Activated T-cell treated with anti-CD3 and anti-CD28 coated beads, Interleukin-2, amount 50 U/mL, for 24 hours (primary cell): ENCODE measurements at places on chromosomes 12 and 14.
A peak's percentile ranks its signal among the peaks of the same experiment; 100 is the strongest.

DNA sequence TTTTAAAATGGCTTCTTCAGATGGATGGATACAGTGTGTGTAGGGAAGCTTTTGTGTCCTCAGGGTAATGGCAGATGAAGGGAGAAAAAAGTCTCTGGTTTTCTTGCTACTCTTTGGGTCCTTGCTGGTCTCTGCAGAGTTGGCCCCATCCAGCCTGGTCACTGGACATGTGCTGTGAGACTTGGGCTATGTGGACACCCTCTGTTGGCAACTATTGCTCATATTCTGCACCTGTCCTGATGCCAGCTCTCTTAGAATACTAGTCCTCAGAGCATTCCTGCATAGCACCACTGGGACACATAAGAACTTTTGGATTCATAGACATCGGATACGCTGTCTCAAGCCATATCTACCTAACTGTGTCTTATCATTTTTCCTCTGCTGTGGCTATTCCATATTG lies 20.0 kb downstream of the NAV3 start:
- DNase-seq, result no peak

DNA sequence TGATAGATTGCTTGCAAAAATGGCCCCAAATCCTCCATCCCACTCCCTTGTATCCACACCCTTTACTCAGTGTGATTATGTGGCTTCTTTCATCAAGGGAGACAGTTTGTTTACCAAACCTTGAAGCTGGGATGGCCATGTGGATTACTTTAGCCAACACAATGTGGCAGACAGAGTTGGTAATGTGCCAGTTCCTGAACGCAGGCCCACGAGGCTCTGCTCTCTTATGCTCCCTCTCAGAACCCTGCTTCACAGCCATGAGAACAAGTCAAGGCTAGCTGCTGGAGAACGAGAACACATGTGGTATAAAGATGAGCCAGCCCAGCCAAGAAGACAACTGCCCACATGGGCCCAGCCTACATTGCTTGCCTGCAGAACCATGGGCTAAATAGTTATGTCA lies 162.3 kb downstream of the NDUFA12 start:
- no peak for DNase-seq

DNA sequence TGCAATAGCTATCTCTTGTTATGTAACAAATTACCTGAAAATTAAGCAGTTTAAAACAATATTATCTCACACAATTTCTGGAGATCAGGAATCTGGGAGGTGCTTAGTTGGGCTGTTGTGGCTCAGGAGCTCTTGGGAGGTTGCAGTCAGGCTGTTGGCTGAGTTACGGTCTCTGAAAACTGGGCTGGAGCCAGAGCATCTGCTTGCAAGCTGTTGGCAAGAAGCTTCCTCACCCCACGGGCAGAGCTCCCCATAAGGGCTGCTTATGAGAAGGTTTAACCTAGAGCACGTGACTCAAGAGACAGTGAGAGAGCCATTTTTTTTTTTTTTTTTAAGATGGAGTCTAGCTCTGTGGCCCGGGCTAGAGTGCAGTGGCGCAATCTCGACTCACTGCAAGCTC lies 346.8 kb downstream of the ATP23 start:
- no peak for DNase-seq

GRCh38 chr14:31926123-31926522 lies 151.0 kb upstream of the ARHGAP5 start:
- no peak for DNase-seq

- no peak for DNase-seq
These were observed 9.4 kb downstream of the ANKRD9 start for GRCh38 chr14:102500158-102500662.

- DNase-seq, result no peak
These were observed 15.1 kb upstream of the NEK9 start for GRCh38 chr14:75141967-75142366.

GRCh38 chr12:130460611-130461446 lies 123.1 kb downstream of the PIWIL1 start:
- DNase-seq, result no peak

GRCh38 chr12:69994724-69995173 lies 169.7 kb downstream of the MYRFL start:
- no peak for DNase-seq

- peak; percentile 81 for DNase-seq
These were observed at the start of gene REC8 for GRCh38 chr14:24171422-24172260. REC8 (plus strand) TSS chr14:24172080; CDS start chr14:24172553, 473 bp downstream.

GRCh38 chr12:73973486-73973885 lies 564.1 kb upstream of the ATXN7L3B start:
- DNase-seq, result no peak

DNA sequence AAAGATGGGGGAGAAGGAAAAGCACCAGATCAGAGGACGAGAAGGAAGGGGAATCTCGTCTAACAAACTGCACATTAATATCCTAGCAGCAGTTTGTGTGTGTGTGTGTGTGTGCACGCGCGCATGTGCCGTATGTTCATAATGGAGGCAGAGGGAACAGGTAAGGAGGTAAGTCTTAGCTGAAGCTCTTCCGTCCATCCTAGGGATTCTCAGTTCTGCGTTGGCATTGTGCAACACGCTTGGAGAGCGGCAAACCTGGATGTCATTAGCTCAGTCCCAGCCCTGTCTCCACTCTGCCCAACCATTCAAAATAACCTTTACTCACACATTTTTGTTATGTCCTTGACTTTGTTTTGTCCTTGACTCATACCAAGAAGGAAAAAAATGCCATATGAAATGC lies 1.6 kb upstream of the C1R start:
- DNase-seq, result no peak

DNA sequence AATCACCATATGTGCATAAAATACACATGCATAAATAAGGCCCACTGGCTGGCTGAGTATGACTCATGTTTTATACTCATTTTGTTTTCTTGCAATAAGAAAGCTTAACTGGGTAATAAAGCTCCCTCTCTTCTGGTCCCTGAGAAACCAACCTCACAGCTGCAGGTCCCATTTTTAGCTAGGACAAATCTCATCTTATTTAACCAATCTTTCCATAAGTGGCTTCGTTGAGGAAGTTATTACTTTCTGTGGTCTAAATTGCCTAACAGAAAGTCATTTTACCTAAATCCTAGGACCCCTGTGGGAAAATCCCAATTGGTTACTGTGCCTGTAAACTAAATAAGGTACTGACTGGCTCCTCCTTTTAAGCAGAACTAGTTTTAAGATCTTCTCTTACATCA lies 232.8 kb upstream of the FBXO33 start:
- DNase-seq, result no peak

- DNase-seq, result no peak
These were observed 806 bp downstream of the LTBR start for GRCh38 chr12:6384499-6385436.

DNA sequence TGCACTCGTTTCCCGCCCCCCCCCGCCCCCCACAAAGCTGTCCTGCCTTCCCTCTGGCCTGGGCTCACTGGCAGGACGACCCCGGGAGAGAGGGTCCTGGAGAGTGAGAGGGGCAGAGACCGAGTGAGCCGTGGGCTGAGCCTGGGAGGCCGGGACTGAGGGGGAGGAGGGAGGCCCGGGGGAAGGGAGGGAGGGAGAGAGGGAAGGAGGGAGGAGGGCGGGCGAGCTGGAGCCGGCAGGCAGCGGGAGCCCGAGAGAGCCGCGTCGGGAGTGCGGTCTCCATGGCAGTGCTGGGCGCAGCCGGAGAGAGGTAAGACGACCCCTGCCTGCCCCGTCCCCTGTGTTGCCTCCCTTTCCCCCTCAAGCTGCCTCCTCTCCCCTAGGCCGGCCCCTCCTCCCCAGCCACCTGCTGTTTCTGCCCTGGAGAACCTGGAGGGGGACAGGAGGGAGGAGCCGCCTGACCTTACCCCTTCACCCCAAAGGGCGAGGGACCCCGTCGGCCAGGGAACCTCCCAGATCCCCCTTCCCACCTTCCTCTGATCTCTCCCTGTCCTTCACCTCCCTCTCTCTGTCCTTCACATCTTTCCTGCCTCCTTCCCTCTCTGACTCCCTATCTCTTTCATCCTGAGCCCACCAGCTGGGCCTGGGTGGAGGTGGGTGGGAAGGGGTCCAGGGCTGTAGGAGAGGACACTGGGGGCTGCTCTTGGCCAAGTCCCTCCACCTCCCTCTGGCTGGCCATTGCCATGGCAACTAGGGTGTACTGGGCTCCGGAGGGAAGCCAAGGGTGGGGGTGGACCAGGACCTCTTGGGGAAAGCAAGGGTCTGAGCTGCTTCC lies at the start of gene GPR162:
Gene GPR162, plus strand, starts transcription at position 231 of the 835 bp plus-strand sequence. CDS start 2,078 bp downstream, outside the sequence.
- no peak for DNase-seq

DNA sequence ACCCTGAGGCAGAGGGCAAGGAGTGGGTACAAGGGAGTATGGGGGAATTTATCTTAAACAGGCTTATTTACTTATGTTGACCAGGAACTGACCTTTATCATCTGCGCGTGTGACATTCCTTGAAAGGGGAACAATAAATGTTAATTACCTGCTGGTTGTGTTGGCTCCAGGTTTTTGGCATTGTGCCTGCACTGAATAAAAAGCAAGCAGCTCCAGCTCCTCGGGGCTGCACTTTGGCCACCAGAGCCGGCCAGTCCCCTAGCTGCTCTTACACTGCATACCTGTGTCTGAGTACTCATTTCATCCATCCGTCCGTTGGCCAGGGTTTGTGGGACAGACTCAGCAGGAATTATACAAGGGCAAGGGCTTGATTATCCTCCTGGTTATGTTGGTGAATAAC lies 68.8 kb upstream of the GTF2A1 start:
- no peak for DNase-seq

GRCh38 chr12:70032076-70032475 lies 207.0 kb downstream of the MYRFL start:
- DNase-seq, result no peak

GRCh38 chr12:117643971-117644370 lies 282.5 kb upstream of the NOS1 start:
- DNase-seq, result no peak

- DNase-seq, result no peak
These were observed 40.6 kb downstream of the PPP1R13B start for GRCh38 chr14:103806805-103807204.

DNA sequence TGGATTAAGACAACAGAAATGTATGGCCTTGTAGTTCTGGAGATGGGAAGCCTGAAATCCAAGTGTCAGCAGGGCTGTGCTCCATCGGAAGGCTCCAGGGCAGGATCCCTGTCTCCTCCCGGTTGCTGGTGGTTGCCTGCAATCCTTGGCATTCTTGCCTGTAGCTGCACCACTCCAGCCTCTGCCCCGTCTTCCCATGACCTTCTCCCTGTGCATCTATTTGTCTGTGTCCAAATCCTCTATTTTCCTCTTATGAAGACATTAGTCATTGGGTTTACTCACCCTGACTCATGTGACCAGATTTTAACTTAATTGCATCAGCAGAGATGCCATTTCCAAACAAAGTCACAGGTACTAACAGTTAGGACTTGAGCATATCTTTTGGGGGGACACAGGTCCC lies 15.1 kb downstream of the TUNAR start:
- no peak for DNase-seq

DNA sequence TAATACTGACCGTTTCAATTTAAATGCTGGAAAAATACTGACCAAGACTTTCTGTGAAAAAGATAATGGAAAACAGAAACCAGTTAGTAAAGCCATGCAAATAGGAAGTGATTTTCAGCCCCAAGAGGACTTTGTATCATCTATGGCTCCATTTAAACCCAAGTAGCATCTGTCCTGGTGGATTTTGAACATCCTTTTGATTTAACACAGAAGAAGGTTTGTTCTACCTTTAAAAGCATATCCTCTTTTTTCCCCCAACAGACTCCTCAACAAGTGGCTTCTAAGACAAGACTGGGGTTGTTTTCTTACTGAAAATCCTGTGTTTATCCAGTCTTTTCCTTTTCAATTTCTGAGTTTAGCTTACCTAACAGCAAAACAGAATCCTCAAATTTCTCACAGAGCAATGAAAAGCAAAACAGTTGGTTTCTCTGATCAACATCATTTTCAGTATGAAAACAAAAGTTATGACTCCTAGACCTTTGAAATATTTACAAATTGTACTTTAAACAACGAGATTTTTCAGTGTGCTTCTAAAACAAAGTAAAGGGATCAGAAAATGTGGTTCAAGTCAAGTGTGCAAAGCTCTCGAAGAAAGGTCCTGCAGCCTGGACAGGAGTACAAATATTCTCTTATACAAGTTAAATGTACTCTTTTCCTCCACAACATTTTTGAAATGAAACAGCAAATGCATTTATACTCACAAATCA lies 2.9 kb downstream of the PHLDA1 start:
- DNase-seq, result no peak

GRCh38 chr12:78651755-78652154 lies 212.8 kb upstream of the SYT1 start:
- DNase-seq, result no peak

DNA sequence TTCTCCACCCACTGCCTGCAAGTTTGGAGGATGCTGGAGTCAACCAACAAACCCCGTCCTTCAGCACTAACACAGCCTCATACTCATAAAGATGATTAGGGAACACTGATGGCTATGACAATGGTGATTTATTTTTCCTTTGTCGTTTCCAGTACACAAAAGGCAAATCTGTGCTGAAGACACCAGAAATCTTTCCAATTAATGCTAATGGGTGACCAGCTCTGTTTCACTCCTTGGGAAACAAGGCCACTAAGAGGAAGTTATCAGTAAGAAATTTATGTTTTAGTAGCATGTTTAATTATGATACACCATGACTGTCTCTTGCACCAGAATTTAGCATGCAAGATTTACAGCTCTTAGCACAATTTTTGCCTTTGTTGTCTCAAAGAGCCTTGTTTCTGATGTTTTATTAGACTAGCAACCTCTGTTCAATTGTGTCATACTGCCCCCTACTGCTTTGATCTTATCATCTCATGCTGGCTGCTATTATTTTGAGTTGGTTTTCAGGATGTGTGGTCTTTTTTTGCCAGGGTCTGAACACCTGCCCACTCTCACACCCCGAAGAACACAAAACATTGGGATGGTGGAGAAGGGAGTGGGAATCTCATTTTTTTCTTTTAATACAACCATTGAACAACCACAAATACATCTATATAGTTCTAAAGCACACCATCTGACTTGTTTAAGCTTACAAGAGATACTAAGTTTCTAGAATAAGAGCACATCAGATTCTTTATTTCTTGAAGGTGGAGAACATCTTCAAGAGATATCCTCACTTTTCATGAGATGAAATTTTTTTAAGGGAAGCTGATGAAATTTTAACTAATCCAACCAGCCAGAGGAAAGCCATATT lies 160.9 kb downstream of the SPTSSA start:
- DNase-seq, result no peak

- no peak for DNase-seq
These were observed 5.8 kb downstream of the NUMB start for GRCh38 chr14:73452341-73453186.

- DNase-seq, result no peak
These were observed 23.9 kb upstream of the FLVCR2 start for GRCh38 chr14:75554482-75554881.

GRCh38 chr12:89230376-89231315 lies 121.7 kb downstream of the DUSP6 start:
- no peak for DNase-seq

- DNase-seq, result peak; percentile 68
These were observed 1089.5 kb downstream of the BCL11B start for GRCh38 chr14:98182393-98183055.
